ENCODE measurements at places on chromosomes 6 and 20.

DNA sequence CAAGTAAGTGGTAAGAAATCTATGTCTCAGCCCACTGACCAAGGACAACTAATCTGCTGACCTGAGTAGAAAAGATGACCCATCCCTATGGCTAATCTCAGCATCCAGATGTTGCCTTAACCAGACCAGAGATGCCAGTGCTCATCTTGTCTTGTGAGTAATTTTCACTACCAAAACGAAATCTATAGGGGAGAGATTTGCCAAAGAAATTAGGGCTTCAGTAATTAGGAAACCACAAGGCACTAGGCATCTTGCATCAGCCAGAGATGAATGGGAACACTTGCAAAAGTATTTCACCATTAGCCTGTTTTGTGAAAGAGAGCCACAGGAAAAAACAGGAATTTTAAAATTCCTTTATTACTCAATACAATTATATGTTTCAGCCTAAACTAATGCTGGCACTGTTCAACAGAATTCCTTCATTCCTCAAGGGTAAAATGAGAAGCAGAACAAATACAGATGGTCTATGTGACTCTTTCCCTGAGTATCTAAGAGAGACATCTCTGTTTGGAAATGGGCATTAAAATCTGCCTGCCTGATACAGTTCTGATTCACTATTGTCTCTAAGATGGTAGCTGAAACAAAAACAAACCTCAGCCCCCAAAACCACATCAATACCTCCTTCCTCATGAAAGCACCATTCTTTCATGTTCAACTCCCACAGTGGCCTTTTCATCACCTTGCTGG is 87.8 kb downstream of the GMDS start:
- DNase-seq: no peak

GRCh38 chr6:24194978-24195700 is 69.1 kb downstream of the NRSN1 start:
- no peak for DNase-seq

GRCh38 chr6:167096991-167097390 is 25.9 kb upstream of the CCR6 start:
- DNase-seq: no peak

- no peak for DNase-seq
Observed at GRCh38 chr20:32455171-32455900, 97.2 kb downstream of the ASXL1 start.

DNA sequence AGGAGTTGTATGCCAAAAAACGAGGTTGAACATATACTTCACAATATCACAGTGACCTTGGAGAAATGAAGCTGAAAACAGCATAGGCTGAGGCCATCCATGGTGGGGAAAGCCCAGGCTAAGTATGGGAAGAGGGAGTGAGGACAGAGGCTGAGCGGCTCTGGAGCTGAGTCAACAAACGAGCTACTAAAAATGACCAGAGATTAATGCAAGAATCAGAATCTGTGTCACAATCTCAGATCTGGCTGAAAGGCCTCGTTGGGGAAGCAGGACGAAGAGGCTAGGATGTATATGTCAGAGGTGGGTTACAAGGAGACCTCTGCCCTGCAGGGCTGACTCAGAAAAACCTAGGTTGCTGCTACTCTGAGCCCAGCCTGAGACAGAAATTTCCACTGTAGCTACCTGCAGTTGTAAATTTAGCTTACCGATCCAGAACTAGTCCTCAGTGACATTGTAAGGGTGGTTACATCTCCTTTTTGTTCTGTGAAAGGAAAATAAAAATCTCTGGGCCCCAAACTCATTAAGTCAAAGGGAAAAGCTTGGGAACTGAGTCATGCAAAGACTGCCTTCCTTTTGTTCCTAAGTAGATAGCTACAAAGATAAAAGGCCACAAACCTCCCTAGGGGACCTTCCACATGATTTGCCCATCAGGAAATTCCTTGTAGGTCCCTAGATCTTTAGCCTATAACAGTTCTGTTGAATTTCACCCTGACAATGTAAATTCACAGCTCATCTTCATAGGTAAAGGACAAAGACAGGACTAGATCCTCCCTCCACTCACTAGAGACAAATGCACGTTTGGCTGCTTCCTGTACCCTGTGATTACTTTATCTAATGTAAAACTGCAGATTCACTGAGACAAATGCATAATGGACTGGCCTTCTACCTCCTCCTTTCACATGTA is 8.5 kb upstream of the TUBB2A start:
- no peak for DNase-seq

DNA sequence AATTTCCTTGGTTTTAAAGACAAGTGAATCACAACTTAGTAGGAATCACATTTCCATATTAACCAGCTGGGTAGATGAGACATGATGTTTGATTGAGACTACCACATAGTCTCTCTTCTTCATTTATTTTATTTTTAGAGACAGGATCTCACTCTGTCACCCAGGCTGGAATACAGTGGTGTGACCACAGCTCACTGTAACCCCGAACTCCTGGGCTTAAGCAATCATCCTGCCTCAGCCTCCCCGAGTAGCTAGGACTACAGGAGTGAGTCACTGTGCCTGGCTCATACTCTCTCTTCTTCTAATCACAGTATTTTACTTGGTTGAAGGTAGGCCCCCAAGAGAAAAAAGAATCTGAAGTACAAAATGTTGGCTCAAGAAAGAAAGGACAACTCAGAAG is 80.2 kb upstream of the ASF1A start:
- DNase-seq: no peak

DNA sequence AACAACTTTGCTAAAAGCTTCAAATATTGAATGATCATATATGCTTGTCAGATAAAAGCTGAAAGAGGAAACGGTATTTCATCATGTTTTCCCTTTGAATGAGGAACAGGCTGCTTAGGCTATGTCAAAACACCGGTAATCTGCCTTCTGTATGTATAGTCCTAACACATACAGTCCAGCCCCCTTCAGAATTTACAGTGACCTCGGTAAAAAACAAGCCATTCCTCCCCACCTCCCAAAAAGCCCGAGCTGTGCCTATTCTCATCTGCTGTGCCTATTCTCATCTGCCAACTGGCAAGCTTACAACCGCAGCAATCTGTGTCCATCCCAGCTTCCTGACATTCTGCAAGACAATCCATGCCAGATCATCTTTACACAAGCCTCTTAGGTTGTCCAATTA is 26.8 kb upstream of the UBE2J1 start:
- DNase-seq: no peak

- no peak for DNase-seq
Observed at GRCh38 chr6:152380351-152380767, 256.8 kb downstream of the SYNE1 start.
